ENCODE measurements at places on chromosomes 5 and 9. TPM values are rescaled to one million over a fixed set of nuclear protein-coding genes. Genes with fewer than 3 reads are reported as not detected.

Gene PCDHB11
- total RNA-seq = 2.3 TPM

Gene MAMDC4
- 11.4 TPM for total RNA-seq

Gene GGTA1
- total RNA-seq = 10.0 TPM

Gene TAF7
- total RNA-seq = 72.6 TPM

Gene CYSRT1
- total RNA-seq = 0.94 TPM

Gene MAP1B
- total RNA-seq = 58.1 TPM

Gene NTNG2
- total RNA-seq = 0.94 TPM

Gene ZNF366
- 14.7 TPM for total RNA-seq

Gene OR1Q1
- not detected for total RNA-seq

Gene SLC34A1
- not detected for total RNA-seq

Gene CD14
- total RNA-seq = 36.7 TPM

Gene ACOT12
- total RNA-seq = not detected

Gene BARHL1
- total RNA-seq = not detected

Gene MXD3
- 5.9 TPM for total RNA-seq

Gene EGFLAM
- 6.0 TPM for total RNA-seq

Gene PCAT7
- not detected for total RNA-seq

Gene SURF4
- 246 TPM for total RNA-seq

Gene C9orf78
- 59.4 TPM for total RNA-seq

Gene ELAVL2
- 0.24 TPM for total RNA-seq

Gene EDIL3
- total RNA-seq = 5.5 TPM

Gene EQTN
- not detected for total RNA-seq

Gene C5orf22
- 13.8 TPM for total RNA-seq

Gene GZMA
- total RNA-seq = 1.9 TPM

Gene TEK
- 11.9 TPM for total RNA-seq

Gene COL15A1
- total RNA-seq = 15.2 TPM

Gene CDH10
- total RNA-seq = not detected

Gene TNFSF15
- total RNA-seq = 3.0 TPM

Gene CA9
- total RNA-seq = not detected

Gene CARTPT
- 3.9 TPM for total RNA-seq

Gene LHX6
- total RNA-seq = 1.6 TPM

Gene SLC31A2
- total RNA-seq = 12.4 TPM

Gene PCDHB3
- 3.0 TPM for total RNA-seq

Gene PGM5
- 23.2 TPM for total RNA-seq

Gene SH3GL2
- total RNA-seq = 0.45 TPM

Gene C5orf58
- not detected for total RNA-seq

Gene F2RL2
- total RNA-seq = 0.33 TPM

Gene FOXD4L6
- total RNA-seq = not detected

Gene RORB
- 1.0 TPM for total RNA-seq

Gene DMRT3
- total RNA-seq = 5.5 TPM

Gene SLC46A2
- not detected for total RNA-seq

Gene TRPM6
- total RNA-seq = 0.54 TPM

Gene SGCD
- total RNA-seq = 20.1 TPM

Gene WDR38
- 0.33 TPM for total RNA-seq

Gene FANCC
- 14.0 TPM for total RNA-seq

Gene CDKN2AIPNL
- 35.8 TPM for total RNA-seq

Gene SPATA31C1
- total RNA-seq = not detected

Gene ZFR
- total RNA-seq = 93.0 TPM

Gene COL23A1
- 84.2 TPM for total RNA-seq

Gene HSPA9
- 284 TPM for total RNA-seq

Gene ADAMTS16
- 0.13 TPM for total RNA-seq

Gene NR6A1
- total RNA-seq = 25.0 TPM

Gene SARDH
- 6.2 TPM for total RNA-seq

Gene PCDHGB1
- total RNA-seq = 7.3 TPM

Gene CLK4
- 35.8 TPM for total RNA-seq
